ENCODE measurements at places on chromosomes 7 and 10.

DNA sequence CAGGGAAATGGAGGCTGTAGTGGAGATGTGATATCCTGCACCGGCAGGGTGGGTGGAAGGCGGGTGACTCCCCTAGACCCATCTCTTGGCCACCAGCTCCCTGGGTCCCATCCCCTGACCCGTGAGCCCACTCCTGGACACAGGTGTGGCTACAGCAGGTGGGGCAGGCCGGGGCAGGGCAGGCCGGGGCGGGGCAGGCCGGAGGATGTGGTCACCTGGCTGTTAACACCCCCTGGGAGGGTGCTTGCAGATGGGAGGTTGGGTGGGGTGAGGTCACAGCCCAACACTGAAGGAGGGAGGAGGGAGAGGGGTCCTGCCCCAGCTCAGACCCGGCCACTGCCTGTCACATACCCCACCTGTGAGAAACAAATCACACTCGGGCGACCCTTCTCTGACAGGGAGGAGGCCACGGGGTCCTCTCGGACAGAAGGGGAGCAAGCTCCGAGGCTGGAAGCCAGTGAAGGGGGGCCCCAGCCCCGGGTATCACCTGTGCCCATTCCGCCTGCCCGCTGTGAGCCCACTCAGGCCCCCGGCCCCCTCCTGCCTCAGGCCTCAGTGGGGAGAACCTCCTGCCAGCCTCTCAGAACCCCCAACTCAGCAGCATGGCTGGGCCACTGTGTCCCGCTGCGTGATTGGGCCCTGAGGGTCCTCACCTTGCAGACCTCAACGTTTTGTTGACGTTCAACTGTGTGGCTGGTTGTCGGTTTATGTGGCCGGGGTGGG, 74.0 kb downstream of the MICALL2 start:
- no peaks in the 10 kb centered on the region for H3K4me1 ChIP-seq
- no peak overlapping the region for H3K4me3 ChIP-seq
- H3K27me3 ChIP-seq: peaks cover 44% of the 10 kb centered on the region
- no peak overlapping the region for H3K27ac ChIP-seq

DNA sequence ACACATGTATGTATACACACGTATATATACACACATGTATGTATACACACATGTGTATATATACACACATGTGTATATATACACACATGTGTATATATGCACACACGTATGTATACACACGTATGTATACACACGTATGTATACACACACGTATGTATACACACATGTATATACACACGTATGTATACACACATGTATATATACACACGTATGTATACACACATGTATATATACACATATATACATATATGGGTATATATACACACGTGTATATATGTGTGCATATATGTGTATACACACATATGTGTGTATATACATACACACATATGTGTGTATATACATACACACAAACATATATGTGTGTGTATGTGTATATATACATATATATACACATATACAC, 31.7 kb downstream of the ABCC2 start:
- H3K27me3 ChIP-seq: no peaks in the 10 kb centered on the region
- H3K27ac ChIP-seq: no peak overlapping the region
- H3K36me3 ChIP-seq: peaks cover 12% of the 10 kb centered on the region
- no peak overlapping the region for H3K4me3 ChIP-seq
- no peaks in the 10 kb centered on the region for H3K4me1 ChIP-seq

GRCh38 chr10:69934768-69935167, 117.9 kb upstream of the MACROH2A2 start:
- H3K36me3 ChIP-seq: no peaks in the 10 kb centered on the region
- no peak for DNase-seq
- H3K27me3 ChIP-seq: peaks cover 10% of the 10 kb centered on the region

DNA sequence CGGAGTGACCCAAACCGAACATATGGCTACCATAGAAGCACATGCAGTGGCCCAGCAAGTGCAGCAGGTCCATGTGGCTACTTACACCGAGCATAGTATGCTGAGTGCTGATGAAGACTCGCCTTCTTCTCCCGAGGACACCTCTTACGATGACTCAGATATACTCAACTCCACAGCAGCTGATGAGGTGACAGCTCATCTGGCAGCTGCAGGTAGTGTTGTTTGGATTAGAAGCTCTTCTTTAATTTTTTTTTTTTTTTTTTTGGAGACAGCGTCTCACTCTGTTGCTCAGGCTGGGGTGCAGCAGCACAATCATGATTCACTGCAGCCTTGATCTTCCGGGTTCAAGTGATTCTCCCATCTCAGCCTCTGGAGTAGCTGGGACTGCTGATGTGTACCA, 45.8 kb downstream of the NRF1 start:
- H3K36me3 ChIP-seq: peaks cover 45% of the 10 kb centered on the region
- no peaks in the 10 kb centered on the region for H3K27me3 ChIP-seq
- no peak overlapping the region for H3K4me3 ChIP-seq
- no peak overlapping the region for H3K27ac ChIP-seq
- peaks cover 14% of the 10 kb centered on the region for H3K4me1 ChIP-seq

GRCh38 chr10:14880229-14880628, 1.6 kb downstream of the SUV39H2 start:
- H3K27ac ChIP-seq: no peak overlapping the region
- peaks cover 37% of the 10 kb centered on the region for H3K4me1 ChIP-seq
- H3K36me3 ChIP-seq: peaks cover 17% of the 10 kb centered on the region
- H3K27me3 ChIP-seq: no peaks in the 10 kb centered on the region

GRCh38 chr10:48613016-48613415, 8.1 kb upstream of the ARHGAP22 start:
- H3K27ac ChIP-seq: peak overlapping the region; percentile 15
- DNase-seq: no peak
- no peak overlapping the region for H3K4me3 ChIP-seq
- peaks cover 14% of the 10 kb centered on the region for H3K4me1 ChIP-seq

GRCh38 chr7:33727315-33727714, 178.0 kb upstream of the BMPER start:
- no peaks in the 10 kb centered on the region for H3K36me3 ChIP-seq
- no peaks in the 10 kb centered on the region for H3K27me3 ChIP-seq
- no peak overlapping the region for H3K27ac ChIP-seq
- no peak overlapping the region for H3K4me3 ChIP-seq
- no peak for DNase-seq

GRCh38 chr7:129499999-129500398, 2.3 kb upstream of the SMKR1 start:
- H3K27ac ChIP-seq: peak overlapping the region; percentile 68
- no peak overlapping the region for H3K4me3 ChIP-seq
- H3K4me1 ChIP-seq: peaks cover 33% of the 10 kb centered on the region
- DNase-seq: no peak
- peaks cover 7% of the 10 kb centered on the region for H3K27me3 ChIP-seq

DNA sequence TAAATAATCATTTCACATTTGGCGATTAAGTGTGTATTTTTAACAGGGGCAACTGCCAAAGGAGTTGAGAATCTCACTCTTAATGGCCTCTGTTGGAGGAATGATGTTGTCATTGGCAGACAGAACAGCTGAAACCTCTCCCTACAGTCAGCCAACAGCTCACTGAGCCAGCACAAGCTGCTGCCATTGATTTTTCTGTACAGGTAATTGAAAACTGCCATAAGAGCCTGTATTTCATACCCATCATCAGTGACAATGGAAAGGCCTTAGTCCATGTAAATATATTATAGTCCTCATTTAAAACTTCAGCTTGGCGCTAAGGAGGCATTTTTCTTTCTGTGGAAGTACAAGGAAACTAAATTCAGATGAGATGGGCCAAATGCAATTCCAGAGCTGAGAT, 28.1 kb upstream of the PTN start:
- no peak overlapping the region for H3K4me3 ChIP-seq
- no peak for DNase-seq
- no peaks in the 10 kb centered on the region for H3K4me1 ChIP-seq
- H3K36me3 ChIP-seq: no peaks in the 10 kb centered on the region

DNA sequence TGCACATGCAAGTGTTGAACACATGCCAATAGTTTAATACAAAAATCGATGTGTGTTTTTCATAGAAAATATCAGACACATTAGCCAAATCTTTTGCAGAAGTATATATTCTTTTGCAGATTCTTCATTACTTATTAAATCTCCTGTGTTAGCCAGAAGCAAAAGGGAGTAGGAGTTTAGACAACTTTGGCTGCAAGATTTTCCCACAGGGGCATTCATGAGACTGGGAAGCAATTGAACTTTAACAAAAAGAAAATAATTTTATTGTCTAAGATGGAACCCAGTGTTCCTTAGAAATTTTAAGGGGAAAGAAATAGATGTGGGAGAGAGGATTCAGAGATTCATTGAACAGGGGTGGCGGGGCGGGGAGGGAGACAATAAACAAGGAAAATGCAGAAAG, 1336.0 kb downstream of the GATA3 start:
- DNase-seq: no peak
- no peak overlapping the region for H3K27ac ChIP-seq
- no peaks in the 10 kb centered on the region for H3K36me3 ChIP-seq
- H3K4me1 ChIP-seq: no peaks in the 10 kb centered on the region

- H3K36me3 ChIP-seq: no peaks in the 10 kb centered on the region
- H3K4me1 ChIP-seq: peaks cover 8% of the 10 kb centered on the region
- no peak for DNase-seq
Observed at GRCh38 chr7:108286290-108286904, 156.2 kb upstream of the LAMB4 start.

GRCh38 chr10:22271786-22272185, 44.4 kb upstream of the COMMD3 start:
- DNase-seq: no peak
- peaks cover 13% of the 10 kb centered on the region for H3K27me3 ChIP-seq
- H3K36me3 ChIP-seq: no peaks in the 10 kb centered on the region
- H3K27ac ChIP-seq: no peak overlapping the region

DNA sequence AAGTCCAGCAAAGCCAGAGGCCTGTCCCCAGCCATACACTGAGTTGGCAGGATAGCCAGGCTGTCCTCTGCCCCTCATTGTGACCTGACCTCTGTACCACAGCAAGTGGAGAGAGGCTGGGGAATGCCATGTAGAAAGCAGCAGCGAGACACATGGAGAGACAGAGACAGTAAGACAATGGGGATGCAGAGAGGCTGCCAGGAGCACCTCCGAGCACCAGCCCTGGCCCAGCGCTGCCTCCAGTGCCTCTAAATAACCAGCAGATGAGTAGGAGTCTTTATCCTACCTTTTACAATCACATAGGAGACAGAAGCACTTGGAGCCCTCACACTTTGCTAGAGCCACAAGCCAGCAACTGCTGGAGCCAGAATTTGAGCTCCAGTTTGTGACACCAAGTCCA, 8.1 kb downstream of the GDF2 start:
- H3K27me3 ChIP-seq: peaks cover 7% of the 10 kb centered on the region
- H3K4me3 ChIP-seq: no peak overlapping the region
- DNase-seq: no peak
- no peak overlapping the region for H3K27ac ChIP-seq

DNA sequence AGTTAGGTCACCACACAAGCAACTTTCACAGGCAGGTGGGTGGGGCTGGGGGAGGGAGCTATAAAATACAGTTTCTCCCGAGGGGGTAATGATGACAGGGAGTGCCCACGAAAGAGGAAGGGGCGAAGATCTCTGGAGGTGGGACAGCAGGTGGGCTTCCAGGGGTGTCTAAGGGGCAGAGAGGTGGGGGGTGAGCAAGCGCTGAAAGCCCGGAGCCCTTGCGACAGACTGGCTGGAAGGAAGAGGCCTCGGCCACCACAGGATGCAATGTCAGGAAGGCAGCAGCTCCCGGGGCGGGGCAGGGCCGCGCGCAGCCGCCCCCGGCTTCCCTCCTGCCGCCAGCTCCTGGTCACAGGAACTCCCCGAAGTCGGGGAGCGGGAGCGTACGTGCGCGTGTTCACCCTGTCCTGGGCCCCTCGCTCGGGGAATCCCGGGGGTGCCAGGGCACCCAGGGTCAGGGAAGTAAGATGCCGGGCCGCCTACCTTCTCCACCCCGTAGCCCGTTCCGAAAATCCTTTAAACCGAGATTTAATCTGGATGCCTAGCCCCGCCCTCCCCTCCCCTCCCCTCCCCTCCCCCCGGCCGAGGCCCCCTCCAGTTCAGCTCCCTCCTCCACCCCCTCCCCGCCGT, 105.2 kb upstream of the PPIF start:
- H3K36me3 ChIP-seq: peaks cover 24% of the 10 kb centered on the region
- DNase-seq: peak; percentile 79
- H3K4me3 ChIP-seq: peak overlapping the region; percentile 85
- peak overlapping the region; percentile 96 for H3K27ac ChIP-seq
- no peaks in the 10 kb centered on the region for H3K27me3 ChIP-seq

DNA sequence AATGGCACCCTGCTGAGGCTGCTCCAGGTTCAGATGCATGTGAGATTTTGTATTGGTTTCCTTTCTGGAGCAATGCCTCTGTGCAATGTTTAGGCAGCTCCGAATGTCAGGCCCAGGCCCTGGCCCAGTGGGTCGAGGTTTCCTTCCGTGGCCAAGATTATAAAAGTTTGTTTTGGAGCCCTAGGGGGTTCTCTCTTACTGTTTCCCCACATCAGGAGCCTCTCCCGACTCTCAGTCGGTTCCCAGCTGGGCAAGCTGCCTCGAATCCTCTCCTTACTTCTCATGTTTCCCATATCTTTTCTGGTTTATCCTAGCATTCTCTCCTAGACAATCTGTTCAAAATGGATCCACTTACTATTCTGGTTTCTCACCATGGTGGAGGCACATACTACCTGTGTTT, 11.0 kb downstream of the TMEM140 start:
- no peaks in the 10 kb centered on the region for H3K27me3 ChIP-seq
- no peak for DNase-seq
- peaks cover 85% of the 10 kb centered on the region for H3K36me3 ChIP-seq
- no peak overlapping the region for H3K4me3 ChIP-seq
- peak overlapping the region; percentile 17 for H3K27ac ChIP-seq
- H3K4me1 ChIP-seq: peaks cover 71% of the 10 kb centered on the region

DNA sequence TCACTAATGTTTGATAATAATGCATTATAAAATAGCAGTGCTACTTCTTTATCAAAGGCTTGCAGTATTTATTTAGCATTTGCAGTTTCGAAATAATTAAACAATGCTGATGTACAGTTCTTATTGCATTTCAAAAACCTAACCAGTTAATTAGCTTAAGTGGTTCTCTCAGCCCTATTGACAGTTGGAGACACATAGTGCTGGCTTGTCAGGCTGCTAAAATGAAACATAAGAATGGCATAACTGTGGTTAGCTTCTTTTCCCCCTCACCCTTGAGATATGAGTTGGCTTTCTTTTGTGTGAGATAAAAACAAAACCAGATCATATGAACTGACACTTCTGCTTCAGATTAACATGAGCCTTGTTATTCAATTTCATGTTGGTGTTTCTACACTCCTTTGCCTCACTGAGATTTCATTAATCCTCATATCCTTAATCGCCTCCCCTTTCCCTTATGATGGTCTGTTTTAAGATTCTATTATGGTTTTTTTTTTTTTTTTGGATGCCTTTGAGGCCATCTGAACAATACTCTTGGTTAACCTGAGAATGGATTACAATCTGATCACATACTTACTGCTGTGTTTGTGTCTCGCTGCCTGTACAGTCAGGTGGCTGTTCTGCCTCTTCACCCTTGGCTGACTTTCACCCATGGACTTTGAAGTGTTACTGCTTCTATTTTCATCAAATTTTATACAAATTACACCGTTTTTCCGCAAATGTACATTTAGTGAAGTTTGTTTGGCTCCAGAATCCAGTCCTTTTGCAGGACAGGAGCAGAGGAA, 108.0 kb downstream of the SDK1 start:
- H3K27ac ChIP-seq: no peak overlapping the region
- H3K27me3 ChIP-seq: peaks cover 10% of the 10 kb centered on the region
- no peaks in the 10 kb centered on the region for H3K4me1 ChIP-seq
- H3K36me3 ChIP-seq: no peaks in the 10 kb centered on the region
- H3K4me3 ChIP-seq: no peak overlapping the region

- no peak overlapping the region for H3K27ac ChIP-seq
- no peak overlapping the region for H3K4me3 ChIP-seq
- DNase-seq: no peak
- no peaks in the 10 kb centered on the region for H3K4me1 ChIP-seq
- H3K27me3 ChIP-seq: no peaks in the 10 kb centered on the region
Observed at GRCh38 chr10:91271886-91272285, 51.4 kb downstream of the PCGF5 start.

Measured in stimulated activated naive B cell treated with anti-CD40 and anti-IgM and Interleukin-4, amounts not matched to agents 10 μg/mL and 1 μg/mL and 100 μg/mL, for 72 hours (primary cell).